ENCODE measurements at places on chromosomes 1 and 21.

DNA sequence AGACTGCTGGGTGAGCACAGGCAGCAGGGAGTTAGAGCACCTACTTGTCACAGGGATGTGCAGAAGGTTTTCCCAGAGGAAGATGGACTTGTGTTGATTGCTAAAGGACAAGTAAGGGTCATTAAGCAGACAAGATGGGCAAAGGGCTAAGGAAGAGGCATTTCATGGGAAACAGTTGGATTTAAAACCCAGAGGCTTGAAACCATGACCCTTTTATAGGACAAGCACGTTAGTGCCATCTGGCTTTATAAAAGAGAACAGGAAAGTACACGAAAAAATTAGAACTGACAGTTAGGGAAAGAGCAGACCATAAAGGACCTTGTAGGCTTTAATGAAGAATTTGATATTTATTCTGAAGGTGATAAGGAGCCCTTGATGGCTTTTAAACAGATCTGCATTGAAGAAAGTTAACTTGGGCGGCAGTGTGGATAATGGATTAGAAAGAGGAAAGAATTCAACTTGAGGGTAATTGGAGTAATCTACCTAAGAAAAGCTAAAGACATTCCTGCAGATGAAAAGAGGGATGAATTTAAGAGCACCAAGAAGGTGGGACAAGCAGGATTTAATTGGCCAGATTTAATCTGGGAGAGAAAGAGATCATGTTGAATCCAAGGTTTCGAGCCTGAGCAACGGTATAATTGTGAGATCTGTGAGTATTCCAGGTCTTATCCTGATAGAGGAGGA, 68.6 kb downstream of the ZC3H11B start:
- DNase-seq: no peak

DNA sequence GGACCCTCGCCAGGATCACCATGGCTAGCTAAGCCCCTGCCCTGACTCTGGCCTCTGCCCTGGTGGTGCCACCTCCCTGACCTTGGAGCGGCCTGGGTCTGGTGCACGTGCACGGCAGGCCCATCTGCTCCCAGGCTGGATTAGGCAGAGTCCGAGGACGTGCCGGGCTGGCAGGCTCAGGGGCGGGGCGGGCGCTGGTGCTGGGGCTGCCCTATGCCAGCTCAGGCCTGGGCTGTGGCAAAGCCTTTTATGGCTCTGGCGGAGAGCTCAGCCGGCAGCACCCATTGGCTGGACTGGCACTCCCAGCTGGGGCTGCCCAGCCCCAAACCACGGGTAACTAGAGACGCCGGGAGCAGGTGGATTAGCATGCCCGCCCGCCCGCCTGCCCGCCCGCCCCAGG, 17.1 kb upstream of the EDN2 start:
- DNase-seq: no peak

DNA sequence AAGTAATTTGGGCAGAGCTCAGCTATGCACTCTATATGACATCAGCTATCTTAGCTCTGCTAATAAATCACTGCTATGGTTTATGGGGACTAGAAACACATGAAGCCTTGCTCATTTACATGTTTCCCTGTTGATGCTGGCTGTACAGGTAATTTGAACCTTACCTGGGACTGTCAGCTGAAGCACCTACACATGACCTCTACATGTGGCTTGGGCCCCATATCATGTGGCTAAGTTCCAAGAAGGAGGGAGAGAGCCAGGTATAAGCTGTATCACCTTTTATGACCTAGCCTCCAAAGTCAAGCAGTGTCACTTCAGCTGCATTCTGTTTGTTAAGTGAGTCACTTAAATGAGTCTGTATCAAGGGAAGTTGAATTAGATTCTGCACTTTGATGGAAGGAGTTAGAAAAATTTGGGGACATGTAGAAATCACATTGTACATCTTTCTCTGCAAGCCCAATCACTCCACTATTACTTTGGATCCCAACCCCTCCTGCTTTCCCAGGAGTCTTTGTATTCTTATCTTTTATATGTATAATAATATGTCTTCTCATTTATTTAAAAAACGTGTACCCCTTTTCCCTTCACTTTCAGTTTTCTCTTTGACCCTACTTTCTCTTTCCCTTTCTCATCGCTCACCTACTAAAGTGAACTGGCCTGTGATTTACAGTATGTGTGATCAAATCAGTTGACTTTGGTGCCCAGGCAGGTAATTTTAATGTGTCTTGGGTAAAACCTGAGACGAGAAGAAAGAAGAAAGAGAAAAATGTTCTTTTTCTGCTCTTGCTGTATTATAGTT, 53.4 kb upstream of the PRKACB start:
- no peak for DNase-seq

GRCh38 chr21:41506611-41507520, 1.1 kb downstream of the TMPRSS2 start:
- DNase-seq: no peak

- no peak for DNase-seq
These were observed 40.0 kb downstream of the LHX8 start for GRCh38 chr1:75174031-75174760.

DNA sequence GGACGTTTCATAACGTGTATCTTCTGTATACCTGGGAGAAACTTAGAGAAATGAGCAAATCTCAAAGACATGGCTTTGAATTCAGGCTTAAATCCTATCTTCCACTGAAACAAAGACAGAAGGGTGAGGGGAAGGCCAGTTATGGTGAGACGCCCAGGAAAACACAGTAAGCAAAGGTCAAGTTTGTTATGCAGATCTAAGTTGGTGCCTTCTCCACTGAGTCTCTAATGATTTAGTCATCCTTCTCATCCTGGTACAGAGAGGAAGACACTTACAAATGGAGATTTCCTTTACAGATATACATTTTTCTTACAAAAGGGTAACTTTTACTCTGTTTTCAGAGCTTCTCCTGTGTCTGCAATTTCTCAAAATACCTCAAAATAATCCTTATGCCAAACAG, 64.4 kb downstream of the MAP3K7CL start:
- no peak for DNase-seq

DNA sequence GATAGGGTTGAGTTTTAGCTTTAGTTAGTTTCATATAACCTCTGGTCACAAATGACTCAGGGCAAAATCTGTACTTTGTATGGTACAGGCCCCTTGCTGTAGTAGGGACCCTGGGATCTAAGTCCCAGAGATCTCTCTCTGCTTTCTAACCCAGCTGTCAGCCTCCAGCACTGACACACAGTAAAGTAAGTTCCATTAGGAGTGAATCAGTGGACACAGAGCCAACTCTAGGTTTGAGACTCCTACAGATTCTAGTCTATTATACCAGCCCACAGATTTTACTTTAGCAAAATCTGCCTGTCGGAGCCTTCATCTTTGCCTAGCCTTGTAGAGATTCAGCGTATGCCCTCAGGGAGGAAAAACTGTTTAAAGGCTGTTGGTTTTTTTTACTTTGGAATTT, 52.5 kb downstream of the ANGPTL1 start:
- DNase-seq: no peak

GRCh38 chr1:186050360-186050759, 316.2 kb downstream of the HMCN1 start:
- DNase-seq: no peak

DNA sequence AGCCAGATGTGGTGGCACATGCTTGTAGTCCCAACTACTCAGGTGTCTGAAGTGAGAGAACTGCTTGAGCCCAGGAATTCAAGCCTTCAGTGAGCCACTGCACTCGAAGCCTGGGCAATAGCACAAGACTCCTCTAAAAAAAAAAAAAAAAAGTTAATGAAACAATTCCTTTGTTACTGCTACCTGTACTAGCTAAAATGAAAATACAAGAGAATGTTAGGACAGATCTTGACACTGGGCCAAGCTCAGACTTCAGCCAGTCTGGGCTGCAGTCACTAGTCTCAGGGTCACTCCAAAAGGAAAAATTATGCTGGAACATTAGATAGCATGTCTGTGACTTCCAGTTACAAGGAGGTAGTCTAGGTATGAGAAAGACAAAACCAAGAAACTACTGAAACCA, 56.5 kb downstream of the TRIM33 start:
- no peak for DNase-seq

DNA sequence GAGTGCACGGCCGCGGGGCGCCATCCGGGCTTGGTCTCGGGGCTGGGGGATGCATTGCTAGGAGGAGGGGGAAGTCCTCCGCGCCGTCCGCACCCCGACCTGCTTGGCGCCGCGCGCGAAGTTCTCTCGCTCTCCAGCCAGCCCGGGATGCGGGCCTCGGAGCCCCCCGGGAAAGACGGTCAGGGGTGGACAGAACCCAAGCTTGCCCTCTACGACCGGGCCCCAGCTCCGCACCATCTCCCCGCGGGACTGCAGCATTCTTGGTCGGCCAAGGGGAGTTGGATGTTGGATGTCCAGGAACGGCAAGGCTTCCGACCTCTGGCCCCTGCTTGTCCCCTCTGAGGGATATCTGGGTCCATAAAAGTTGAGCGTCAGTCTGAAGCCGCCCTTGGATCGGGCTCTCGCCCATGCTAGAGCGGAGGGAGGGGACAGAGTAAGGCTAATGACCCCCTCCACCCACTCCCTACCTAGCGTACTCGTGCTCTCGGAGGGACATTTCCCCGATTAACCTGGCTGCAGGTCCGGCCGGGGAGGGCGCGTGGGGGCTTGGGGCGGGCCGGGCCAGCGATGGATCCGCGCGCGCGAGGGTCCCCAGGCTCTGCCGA, 522 bp downstream of the DISP3 start:
- DNase-seq: no peak

DNA sequence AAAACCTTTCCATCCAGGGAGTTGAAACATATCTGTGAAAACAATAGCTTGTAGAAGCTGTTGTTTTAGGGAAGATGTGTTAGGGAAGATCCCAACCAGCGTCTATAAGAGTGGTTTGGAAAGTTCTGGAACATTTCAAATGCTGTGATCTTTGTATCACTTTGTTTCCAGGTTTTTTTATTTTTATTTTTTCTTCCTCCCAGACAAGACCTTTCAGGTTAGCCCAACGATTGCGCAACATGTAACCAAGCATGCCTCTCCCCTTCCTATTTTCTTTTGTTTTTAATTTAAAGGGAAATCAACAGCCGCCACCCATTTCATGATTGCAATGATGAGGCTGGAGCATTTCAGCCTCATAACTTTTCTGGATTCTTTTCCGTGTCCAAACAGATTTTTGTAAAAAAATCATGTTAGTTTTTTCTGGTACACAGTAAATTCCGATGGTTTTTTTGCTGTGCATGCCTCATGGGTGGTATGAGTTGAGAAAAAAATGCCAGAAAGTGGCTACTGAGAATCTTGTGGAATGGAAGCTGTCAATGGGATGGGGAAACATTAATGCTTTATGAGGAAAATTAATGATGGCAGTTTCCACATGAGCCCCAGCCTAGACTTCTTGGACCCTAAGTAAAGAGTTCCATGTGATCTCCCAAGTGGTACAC, 109.3 kb downstream of the RUNX1 start:
- no peak for DNase-seq

GRCh38 chr1:6953907-6954364, 168.7 kb downstream of the CAMTA1 start:
- DNase-seq: no peak

- DNase-seq: no peak
These were observed 685 bp downstream of the UBAP2L start for GRCh38 chr1:154221278-154222001.

- DNase-seq: no peak
These were observed 31.6 kb downstream of the CDC14A start for GRCh38 chr1:100383743-100384405.

- DNase-seq: no peak
These were observed 314 bp downstream of the DPH5 start for GRCh38 chr1:101025283-101025656.

DNA sequence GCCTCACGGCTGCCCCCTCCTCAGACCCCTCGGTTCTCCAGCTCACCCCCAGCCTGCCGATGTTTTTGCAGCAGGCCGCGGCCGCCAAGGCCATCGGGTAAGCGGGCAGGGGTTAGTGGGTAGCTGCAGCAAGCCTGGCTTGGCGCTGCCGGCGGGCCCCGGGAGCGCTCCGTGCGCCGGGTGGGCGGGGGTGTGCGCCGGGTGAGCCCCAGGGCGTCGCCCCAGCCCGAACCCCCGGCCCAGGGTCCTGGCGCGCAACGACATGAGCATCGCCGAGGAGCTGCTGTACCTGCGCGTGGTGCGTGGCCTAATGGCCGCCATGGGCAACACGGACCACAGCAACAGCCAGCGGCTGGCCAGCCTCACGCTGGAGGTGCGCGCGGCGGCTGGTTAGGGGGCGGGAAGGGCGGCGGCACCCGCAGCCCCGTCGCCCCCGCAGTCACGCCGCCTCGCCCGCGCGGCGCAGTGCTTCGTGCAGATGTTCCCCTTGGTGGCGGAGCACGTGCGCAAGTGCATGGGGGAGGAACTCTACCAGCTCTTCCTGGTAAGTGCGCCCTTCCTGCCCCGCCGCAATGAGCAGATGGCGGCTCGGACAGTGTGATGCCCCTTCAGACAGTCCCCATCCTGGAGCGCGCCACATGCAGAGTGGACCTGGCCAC, 6.5 kb downstream of the RNU5D-1 start:
- DNase-seq: no peak

DNA sequence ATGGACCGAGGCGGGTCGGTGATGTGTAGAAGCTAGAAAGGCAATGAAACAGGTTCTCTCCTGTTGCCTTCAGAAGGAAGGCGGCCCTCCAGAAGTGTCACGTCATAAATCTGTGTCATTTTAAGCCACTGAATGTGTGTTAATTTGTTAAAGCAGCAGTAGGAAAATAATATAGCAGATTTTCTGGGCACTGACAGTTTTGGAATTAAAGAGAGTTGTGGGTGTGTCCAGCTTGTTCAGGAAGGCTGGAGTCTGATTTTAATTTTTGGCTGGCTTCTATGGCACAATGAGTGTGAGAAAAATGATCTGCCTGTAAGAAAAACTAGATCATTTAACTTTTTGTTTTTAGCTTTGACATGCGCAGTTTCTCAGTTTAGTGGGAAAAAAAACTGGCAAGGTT, 177.3 kb downstream of the EDEM3 start:
- DNase-seq: no peak

GRCh38 chr1:245235156-245235555, 80.4 kb downstream of the KIF26B start:
- DNase-seq: no peak

GRCh38 chr21:26067836-26068594, 102.6 kb downstream of the APP start:
- no peak for DNase-seq

DNA sequence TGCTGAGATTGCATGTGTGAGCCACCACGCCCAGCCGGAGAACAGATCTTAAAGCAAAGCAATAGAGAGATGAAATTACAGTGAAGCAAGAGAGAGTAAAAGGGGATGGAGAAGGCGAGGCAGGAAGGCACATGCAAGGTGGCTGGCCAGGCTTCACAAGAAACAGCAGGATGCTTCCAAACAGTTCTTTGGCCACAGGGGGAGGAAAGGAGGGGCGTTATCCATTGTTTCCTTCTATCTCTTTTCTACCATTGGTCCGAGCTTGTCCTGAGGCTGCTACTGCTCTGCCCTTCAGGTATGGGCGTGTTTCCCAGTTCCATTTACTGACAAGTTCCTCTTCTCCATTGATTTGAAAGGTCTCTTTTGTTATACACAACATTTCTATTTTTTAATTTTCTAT, 33.7 kb upstream of the PARP1 start:
- no peak for DNase-seq

GRCh38 chr21:31731056-31731856, 662 bp downstream of the SCAF4 start:
- no peak for DNase-seq

- no peak for DNase-seq
These were observed 78.6 kb downstream of the DUSP10 start for GRCh38 chr1:221663321-221663720.

Measured in cortex of kidney (tissue), 1 donor.